T follicular helper cell (primary cell): ENCODE measurements at places on chromosomes 1 and 21.

DNA sequence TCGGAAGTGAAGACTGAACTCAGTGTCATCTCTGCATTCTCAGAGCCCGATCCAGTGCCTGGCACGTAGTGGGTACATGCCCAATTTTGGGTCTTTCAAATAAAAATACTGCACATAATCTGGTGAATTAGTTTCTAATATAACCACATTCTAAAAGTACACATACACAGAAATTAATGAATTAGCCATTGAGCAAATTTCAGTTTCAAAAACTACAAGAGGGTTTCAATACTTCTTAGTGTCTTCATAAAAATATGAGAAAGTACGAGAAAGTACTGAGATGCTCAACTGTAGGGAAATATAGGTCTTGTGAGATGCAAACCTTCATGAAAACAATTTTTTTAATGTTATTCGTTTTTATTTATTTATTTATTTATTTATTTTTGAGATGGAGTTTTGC lies 86.9 kb downstream of the SMYD2 start:
- DNase-seq = no peak

DNA sequence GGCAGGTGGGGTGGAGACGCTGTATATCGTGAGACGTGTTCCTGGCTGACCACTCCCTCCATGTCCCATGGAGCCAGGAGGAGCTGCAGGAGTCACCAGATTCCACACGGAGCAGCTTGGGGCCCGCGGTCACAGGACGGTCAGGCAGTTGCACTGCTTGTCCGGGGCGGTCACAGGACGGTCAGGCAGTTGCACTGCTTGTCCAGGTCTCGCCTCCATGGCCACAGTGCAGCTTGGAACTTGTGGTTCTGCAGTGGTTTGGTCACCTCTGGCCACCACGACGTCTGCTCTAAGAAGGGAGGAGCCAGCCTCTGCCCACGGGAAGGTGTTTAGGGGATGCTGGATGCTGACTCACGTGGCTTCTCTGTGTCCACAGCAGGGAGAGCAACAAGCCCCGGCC lies 33.0 kb downstream of the SLX9 start:
- DNase-seq = no peak

- no peak for DNase-seq
Measured at GRCh38 chr1:45923343-45923742, 119.9 kb downstream of the MAST2 start.

DNA sequence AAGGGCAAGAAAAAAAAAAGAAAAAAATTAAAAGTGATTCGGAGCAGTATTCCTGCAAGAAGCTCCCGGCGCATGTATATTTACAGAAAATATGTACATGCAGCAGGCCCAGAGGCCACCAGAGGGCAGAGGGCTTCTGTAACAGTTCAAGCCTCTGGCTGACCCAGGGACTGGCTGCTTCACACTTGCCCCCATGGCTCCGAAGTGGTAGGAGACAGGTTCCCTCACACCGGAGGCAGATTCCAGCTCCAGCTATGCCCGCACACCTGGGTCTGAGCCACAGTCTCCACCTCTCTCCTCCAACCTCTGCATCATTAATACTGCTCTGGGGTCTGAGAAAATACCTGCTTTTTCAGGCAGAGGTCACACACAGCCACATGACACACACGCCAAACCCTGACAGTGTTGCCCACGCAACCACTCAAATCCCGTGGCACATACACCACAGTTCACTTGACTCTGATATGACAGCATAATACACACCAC lies 2.2 kb upstream of the ARHGAP30 start:
- DNase-seq = peak; percentile 16

GRCh38 chr1:153192697-153193096 lies 10.5 kb upstream of the LELP1 start:
- no peak for DNase-seq

DNA sequence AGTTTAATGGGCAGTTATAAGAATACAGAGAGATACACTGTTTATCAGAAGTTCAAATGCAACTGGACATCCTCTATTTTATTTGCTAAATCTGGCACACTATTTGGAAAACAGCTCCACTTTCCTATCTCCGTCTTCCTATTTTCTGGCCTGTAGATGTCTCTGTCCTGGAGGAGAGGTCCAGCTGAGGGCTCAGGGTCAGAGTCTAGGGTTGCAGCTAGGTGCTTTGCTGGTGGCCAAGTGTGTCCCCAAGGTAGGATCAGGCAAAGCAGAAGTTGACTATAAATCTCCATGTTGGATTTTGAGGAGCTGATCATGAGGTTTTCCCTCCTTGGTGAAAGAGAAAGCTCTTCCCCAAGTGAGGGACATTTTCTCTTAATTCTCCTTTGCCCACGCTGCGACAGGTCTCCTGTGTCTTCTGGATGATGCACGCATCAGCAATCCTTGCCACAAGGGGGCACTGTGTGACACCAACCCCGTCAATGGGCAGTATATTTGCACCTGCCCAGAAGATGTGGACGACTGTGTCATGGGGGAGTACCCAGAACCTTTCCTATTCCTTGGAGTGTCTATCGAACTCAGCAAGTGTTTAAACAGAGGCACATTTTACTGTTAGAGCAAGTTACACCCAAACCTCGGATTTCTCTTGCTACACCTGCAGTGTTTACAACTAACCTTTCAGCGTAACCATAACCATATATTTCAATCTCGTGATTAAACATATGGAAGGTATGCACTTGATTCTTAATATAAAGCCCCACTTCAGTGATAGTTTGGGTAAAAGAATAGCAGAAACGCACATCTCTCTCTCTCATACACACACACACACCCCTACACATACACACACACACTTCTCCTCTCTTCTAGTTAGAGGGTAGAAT lies 10.2 kb downstream of the ADAM30 start:
- peak; percentile 19 for DNase-seq

GRCh38 chr1:44050261-44050660 lies 19.0 kb upstream of the SLC6A9 start:
- DNase-seq = no peak

DNA sequence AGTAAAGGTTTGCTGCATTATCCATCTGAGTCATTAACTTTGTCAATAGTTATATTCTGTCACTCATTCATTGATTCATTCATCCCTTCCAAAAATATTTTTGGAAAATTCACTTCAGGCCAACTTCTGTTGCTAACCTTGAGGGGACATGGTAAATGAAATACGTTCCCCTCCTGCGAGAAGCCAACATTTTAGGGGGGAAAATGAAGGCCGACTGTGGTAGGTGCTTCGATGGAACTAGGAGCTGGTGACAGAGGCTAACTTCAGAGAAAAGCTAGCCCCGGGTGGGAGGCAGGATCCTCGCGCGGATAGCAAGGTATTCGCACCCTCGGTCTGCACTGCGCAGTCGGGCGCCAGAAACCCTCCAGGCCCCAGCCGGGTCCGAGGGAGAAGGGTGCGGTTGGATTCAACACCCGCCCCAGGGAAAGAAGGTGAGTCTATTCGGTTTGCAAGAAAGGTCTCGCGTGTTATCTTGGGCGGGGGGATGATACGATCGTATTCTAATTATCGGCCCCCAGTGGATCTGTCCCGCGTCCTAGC lies 646 bp upstream of the RRP15 start:
- DNase-seq = no peak
